ENCODE measurements at places on chromosomes 4 and X. TPM values are rescaled to one million over a fixed set of nuclear protein-coding genes. Genes with fewer than 3 reads are reported as not detected.

DNA sequence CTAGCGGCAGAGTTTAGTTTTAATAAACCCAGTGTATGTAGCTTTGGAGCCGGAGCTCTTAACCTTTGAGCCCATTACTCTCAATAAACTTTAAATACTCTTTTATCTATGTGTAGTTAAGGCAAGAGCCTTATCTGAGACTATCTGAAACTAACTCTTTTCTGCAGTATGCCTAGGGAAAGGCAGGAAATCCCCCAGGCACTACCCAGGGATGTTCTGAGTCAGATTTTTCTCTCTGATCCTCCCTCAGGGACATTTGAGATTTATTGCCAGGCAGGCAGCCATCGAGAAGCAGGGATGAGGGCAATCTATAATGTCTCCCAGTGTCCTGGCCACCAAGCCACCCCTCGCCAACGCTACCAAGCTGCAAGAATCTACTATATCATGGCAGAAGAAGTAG is 39.1 kb downstream of the HEPH start:
- DNase-seq: no peak

- DNase-seq: no peak
These were observed 1.1 kb downstream of the RAB39B start for GRCh38 chrX:155262970-155263754.

DNA sequence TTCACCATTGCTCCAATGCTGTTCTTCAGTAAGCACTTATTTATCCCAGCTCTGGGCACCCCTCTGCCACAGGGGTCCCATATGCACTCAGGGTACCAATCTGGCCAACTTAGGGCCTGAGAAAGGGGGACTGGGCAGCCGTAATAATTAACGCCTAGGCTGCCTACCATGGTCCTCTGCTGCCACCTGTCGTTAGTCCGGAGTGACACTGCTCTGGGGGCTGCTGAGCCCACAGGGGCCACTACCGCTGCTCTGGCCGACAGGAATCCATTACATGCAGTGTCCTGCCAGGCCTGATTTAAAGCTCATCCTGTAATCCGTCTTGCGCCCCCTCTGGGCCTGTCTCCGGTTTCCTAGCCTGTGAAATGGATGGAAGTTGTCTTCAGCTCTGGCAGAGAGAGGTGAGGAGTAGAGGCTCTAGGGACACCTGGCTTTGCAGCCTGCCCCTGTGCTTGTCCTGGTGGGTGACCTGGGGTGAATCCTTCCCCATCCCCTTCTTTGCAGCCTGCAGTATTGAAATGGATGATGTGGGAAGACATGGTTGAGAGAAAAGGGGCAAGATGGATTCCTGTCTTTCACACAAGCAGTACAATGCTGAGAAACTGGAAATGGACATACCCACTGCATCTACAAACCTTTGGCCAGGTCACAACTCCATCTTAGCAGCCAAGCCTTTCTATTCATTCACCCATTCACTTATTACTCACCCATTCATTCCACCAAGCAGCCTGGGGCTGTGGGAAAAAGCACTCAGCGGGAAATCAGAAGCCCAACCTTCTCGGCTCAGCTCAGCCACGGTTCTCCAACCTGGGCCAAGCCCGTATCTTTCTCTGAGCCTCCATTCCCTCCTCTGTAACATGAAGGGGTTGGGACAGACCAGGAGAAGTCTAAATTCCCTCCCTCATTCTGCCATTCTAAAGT is 116.3 kb upstream of the NALF2 start:
- DNase-seq: peak; percentile 46

Gene CD38
- 5.7 TPM for total RNA-seq

Gene SPARCL1
- total RNA-seq: 482 TPM

- DNase-seq: no peak
These were observed 156.6 kb upstream of the TLL1 start for GRCh38 chr4:165716472-165716871.

DNA sequence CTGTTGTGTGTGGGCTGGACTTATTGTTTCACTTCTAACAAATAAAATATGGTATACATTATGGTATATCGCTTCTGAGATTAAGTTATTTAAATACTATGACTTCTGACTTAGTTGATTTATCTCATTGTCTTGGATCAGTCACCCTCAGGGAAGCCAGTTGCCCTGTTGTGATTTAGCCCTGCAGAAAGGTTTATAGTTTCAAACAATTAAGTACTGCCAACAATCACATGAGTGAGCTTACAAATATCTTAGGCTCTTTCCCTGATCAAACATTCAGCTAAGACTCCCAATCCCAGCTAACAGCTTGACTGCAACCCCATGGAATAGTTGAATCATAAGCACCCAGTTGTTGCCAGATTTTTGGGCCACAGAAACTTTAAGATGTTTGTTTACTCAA is 85.4 kb downstream of the MAGEC1 start:
- no peak for DNase-seq

GRCh38 chr4:40234519-40235039 is 37.7 kb downstream of the RHOH start:
- no peak for DNase-seq

DNA sequence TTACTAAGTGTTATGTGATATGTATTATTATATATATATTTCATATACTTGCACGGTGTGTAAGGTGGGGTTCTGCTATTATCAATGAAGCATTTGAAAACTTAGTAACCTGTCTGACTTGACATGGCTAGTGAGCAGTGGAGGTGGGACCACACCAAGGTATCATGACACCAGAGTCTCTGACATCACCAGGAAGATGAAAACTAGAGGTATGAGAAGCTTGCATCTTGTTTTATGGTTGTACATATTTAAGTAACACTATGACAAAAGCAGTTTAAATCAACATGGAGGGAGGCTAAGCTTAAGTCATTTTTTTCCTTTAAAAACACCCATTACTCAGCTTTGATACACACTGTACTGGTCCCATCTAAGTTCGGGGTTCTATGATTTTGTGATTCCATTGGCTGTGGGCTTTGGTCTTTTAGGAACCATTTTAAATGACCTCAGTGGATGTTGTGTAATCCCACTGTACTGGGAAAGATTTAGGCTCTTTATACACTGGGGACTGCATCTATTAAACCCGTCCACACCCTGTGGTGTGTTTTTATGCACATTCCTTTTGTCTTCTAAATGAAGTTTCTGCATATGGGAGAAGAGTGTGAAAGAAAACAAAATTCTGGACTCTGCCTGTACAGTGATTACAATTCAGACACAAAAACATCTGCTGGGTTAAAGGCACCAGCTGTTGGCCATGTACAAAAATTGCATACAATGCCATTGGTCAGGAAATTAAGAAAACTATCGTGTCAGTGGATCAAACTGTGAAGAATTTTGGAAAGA is 570.6 kb downstream of the SPRY1 start:
- DNase-seq: no peak

Gene BMX
- 1.6 TPM for total RNA-seq

Gene RASSF6
- not detected for total RNA-seq

- no peak for DNase-seq
These were observed 57.0 kb downstream of the ATP11C start for GRCh38 chrX:139875841-139876240.

- peak; percentile 57 for DNase-seq
These were observed 21.7 kb upstream of the MFAP3L start for GRCh38 chr4:170047771-170048354.

DNA sequence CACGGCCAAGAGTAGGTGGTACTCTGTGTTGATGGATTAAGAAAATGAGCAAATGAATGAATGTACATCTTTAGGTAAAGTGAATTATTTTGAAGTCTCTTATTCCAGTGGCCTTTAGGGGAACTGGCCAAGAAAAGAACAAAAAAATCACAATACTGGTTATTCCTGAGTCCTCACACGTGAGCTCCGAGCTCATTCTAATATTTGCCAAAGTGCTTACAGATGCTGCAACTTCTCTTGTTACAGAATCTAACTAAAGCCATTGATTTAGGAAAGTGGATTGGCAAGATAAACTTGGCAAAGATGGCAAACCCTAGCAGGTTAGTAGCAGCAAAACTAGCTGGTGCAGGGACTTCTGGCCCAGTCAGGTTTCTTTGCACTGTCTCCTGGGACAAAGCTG is 37.6 kb downstream of the IDS start:
- DNase-seq: no peak

GRCh38 chr4:110248100-110248499 is 49.7 kb upstream of the ELOVL6 start:
- DNase-seq: no peak

DNA sequence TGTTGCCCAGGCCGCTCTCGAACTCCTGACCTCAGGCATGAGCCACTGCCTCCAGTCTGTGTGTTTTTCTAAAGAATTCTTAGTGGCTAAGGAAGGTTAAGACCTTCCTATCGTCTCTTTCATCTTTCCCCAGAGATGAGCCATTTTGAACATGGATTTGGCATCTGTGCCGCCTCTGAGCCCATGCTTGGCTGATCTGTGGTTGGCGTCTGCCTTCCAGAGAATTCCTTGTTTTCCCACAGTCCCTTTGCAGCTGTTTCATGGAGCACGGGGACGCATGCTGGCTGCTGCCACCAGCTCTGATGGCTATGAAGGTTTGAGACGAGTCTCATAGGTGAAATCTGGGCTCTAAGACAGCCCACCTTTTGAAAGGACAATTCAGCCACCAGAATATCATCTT is 60.4 kb downstream of the SHROOM2 start:
- no peak for DNase-seq

Gene CHRNA9
- total RNA-seq: not detected

Gene UGT2B10
- not detected for total RNA-seq

All from left cardiac atrium (tissue), 4 donors.